ENCODE measurements at places on chromosomes 7 and 10.

DNA sequence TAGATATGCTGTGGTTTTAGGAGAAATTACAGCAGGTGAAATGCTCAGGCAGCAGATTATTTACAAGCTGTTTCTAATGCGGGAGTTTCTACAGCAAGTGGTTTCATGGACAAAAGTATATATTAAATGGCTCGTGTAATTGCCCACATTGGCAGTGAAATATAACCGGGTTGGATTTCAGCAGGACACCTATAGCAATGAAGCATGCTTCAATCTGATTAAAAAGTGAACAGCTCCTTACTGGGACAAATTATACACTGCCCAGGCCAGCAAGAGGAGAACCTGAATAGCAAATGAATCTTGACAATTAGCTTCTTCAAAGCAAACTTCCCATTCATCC, 35.2 kb upstream of the LYZL1 start:
- DNase-seq = peak; percentile 48

DNA sequence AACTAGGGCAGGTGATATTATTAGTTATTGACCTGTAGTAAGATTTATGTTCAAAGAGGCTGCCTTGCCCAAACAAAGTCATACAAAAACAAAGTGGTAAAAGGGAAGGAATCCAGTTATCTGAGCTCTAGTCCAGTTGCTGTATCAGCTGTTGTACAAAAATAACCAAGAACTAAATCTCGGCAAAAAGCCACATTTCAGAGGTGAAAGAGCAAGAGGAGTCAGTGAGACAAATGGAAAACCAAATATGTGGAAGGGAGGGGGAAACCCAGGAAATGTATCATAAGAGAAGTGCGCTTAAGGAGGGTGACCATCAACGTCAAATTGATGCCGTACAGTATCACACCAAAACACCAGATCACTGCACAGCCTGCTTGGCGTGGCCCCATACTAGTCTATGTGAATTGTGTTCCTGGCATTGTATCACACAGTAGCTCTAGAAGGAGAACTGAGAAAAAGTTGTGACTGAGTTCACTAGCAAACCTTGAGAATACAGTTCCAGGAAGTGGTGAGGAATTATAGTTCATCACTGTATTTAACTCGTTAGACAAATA, 6.4 kb downstream of the AGBL3 start:
- no peak for DNase-seq

- no peak for DNase-seq
These were observed 28.3 kb downstream of the EBF3 start for GRCh38 chr10:129935867-129936152.

DNA sequence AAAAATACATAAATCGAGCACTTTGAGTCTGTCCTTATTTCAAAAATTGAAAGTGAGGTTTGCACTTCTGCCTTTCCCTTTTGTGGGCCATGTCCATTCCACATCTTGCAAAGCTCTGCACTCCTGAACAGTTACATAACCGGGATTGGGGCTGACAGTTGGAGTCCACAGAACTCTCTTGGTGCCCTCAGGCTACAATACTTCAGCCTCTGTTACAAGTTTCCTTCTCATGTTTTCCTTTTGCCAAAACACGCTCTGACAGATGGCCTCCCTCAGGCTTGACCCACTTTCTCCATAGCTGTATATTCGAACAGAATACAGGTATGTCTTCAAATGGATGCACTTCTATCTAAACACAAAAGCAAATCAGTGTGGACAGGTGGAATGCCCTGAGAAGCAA, 335.9 kb downstream of the WDR37 start:
- no peak for DNase-seq

DNA sequence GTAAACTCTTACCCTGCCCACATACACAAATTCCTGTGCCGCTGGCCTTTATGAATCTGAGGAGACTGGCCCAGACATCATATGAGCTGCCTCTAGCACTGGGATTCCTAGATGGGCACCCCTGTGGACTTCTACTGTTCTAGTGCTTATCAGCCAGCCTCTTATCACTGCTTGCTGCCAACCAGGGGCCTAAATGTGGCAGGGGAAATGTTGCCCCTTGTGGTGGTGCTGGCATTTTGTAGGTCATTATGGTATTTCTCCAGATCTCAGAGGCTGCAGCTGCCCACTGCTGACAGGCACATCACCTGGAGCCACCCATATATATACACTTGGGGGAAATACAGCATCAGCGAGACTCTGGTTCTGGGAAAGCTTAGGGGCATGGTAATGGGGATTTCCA, 5.4 kb downstream of the SFR1 start:
- DNase-seq = peak; percentile 22

- DNase-seq = no peak
These were observed 184.0 kb downstream of the CCDC7 start for GRCh38 chr10:32629910-32630309.

DNA sequence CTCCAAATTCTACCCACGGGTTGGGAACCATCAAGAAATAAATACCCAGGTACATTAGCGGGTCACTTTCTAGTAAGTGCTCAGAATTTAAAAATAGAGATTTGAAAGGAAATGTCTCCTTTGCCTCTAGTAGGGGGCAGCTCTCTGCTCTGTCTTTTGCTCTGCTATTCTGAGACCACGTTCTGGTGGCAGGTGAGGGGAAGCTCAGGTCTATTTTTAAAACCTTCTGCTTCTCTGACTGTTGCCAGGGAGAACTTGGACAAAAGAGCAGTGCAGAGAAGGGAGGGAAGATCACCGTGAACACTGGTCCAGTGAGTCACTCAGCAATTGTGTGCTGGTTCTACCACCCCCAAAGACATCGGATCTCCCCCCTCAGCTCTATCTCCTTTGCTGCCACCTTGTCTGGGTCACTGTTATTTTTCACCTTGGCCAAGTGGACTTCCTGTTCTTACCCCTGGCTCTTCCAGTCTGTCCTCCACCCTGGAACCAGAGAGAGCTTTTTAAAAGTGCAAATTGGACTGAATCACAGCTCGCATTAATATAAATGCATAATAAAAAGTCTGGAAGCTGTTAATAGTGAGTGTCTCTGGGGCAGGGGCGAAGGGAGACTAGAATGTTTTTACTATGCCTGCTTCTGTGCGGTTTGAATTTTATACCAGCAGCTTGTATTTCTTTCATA, 72.4 kb upstream of the LOXL4 start:
- DNase-seq = no peak

- DNase-seq = no peak
These were observed 41.6 kb downstream of the SEMA3A start for GRCh38 chr7:84152995-84153394.

DNA sequence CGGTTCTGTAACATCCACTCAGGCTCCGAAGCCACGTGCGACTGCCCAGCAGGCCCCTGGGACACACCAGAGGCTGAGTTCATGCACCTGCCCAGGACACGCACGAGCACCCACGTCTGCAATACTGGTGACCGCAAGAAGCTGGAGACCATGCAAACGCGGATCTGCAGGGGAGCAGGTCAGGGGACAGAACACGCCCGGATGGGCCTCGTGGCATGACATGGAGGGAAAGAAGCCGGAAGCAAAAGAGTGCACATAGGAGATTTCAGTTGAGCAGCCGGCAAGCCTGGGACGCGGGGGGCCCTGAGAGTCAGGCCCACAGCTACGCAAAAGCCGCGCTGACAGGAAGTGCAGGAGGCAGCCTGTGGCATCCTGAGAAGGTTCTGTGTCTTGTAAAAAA, 73.7 kb downstream of the FOXL3 start:
- DNase-seq = no peak
